CD4-positive, alpha-beta T cell treated with Interleukin-17A for 1 hour (primary cell): ENCODE measurements at places on chromosomes 5 and 9.

DNA sequence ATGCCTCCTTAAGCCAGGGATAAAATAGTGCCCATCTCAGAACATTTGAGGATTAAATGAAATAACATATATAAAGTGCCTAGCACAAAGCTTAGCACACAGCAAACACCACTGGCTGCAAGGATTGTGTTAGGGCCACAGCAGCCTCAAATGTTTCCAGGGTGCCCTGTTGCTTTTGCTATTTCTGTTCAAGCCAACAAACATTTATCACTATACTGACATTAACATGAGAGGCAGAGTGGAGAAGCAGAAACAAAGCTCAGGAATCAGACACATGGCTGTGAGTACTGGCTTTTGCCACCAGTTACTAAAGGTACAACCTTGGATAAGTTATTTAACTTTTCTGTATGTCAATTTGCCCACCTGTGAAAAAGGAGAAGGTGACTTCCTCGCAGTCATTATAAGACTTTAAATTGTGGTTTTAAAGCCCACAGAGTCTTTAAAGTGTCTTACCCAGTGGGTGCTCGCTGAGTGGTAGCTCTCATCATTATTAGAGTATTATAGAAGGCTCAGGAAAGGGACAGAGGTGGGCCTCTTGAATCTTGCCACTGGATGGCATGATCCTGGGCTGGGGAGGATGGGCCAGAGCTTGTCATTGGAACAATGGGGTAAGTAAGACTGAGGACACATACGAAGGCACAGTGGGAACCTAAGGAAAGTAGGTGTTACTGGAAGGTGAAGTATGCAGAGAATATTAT lies 98.2 kb downstream of the MARCHF3 start:
- DNase-seq = no peak

GRCh38 chr9:109254317-109254716 lies 66.5 kb downstream of the EPB41L4B start:
- no peak for DNase-seq

DNA sequence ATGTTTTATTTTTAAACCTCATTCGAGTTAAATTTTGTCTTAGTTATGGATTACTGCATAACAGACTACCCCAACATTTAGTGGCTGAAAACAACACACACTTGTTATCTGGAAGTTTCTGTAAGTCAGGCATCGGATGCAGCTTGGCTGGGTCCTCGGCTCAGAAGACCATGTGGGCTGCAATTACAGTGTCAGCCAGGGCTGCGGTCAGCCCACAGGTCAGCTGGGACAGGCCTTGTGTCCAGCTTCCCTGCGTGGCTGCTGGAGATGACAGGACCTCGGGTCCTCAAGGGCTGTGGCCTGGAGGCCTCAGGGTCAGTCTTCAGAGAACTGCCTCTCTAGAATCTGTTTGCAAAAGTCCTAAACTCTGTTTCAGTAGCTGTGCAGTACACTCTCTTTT lies 219.0 kb upstream of the IRX1 start:
- DNase-seq = no peak

DNA sequence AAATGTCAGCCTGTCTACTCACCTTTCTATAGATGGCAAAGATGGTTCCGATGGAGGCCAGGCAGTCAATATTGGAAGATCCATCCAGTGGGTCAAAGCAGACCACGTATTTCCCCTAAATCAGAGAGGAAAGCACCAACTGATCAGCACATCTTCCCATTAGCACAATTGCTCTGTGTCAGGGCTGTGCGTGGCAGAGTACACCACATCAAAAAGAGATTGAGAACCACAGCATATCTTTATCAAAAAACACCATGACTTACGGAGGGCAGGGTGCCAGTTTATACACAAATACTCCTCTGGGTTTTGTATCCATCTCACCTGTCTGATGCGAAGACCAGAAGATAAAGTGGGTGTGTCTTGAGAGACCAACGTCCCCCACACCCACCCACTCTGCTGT lies 9.1 kb downstream of the FBP2 start:
- DNase-seq = peak; percentile 39

- no peak for DNase-seq
Measured at GRCh38 chr5:72307573-72307967, 12.5 kb downstream of the MRPS27 start.

- DNase-seq = no peak
Measured at GRCh38 chr9:109600142-109600541, 102.0 kb upstream of the PTPN3 start.

DNA sequence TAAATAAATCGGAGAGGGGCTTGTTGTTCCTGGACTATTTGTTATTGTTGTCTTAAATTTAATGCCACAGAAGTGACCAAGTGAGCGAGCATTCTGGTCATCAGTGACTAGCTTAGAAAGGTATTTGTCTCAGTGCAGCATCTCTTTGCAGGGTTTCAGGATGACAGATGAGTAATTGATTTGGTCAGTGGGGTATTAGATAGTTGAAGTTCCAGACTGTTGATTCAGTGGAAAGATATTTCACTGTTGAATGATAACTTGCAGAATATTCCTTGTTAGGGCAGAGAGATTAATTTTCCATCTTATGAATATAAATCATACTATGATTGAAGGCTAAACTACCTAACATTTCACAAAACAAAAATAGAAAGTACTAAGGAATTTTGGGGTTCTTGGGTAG lies 122.4 kb downstream of the TRIO start:
- DNase-seq = no peak

DNA sequence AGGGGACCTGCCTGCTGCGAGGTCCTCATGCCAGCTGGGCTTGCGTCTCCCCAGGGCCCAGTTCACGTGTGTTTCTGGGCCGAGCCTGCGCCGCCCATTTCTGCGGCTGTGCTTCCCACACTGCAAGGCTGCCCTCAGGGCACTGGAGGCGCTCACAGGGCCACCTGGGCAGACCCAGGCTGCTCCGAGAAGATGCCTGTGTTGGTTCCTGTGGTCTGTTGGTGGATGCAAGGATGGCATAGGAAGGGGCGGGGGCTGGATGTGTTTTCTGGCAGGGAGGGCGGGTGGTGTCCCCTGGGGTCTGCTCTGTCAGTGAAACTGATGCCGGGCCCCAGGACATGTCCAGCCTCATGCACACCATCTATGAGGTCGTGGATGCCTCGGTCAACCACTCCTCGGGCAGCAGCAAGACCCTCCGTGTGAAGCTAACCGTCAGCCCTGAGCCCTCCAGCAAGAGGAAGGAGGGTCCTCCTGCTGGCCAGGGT lies 25.9 kb downstream of the NKD2 start:
- DNase-seq = no peak

DNA sequence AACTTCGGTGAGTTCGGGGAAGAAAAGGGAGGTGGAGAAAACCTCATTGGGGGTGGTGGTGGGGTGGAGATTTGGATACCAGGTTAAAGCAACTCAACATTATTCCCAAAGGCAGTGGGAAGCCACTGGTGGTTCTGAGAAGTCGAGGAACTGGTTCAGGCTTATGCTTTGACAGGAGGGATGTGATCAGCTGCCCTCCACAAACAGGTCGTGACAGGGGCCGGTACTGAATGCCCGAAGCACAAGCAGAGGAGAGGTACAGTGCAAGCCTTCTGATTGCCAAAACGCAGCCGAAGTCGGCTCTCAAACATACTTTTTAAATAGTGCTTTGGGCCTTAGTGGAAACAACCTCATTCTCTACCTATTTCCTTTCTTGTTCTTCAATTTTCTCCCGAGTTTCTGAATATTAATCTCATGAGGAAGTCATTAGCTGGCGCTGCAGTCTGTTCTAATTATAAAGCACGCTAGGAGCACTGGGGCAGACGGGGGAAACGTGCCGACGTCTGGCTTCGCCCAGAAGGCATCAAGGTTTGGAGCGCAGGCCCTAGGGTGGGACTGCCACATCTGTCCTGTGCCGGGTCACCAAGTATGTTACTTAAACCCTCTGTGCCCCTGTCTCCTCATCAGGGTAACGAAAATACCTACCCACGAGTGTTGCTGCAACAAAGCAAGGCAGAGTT lies 27.3 kb downstream of the SHB start:
- no peak for DNase-seq

- DNase-seq = no peak
Measured at GRCh38 chr5:95283022-95283615, 1.8 kb downstream of the MCTP1 start.

GRCh38 chr9:129442803-129443511 lies 177.9 kb downstream of the C9orf50 start:
- no peak for DNase-seq

- no peak for DNase-seq
Measured at GRCh38 chr5:11372191-11372590, 532.1 kb downstream of the CTNND2 start.

DNA sequence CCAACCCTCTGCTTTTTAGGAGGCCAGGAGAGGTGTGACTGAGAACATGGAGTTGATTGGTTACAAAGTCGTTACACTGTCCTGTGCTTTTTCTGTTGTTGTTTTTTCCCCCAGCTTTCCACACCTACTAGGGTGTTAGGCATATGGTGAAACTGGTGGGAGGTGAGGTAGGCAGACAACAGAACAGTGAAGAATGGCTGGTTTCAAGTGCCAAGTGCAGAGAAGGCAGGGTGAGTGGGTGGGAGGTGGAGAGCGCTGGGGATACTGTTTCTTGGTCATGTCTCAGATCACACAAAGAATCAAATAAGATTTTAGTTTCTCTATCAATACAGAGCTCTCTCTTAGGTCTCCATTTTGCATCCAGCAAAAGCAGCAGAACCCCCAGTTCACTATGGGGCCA lies 2.2 kb upstream of the SPTAN1 start:
- peak; percentile 37 for DNase-seq

- DNase-seq = no peak
Measured at GRCh38 chr5:136103118-136103517, 29.5 kb upstream of the SMAD5 start.

DNA sequence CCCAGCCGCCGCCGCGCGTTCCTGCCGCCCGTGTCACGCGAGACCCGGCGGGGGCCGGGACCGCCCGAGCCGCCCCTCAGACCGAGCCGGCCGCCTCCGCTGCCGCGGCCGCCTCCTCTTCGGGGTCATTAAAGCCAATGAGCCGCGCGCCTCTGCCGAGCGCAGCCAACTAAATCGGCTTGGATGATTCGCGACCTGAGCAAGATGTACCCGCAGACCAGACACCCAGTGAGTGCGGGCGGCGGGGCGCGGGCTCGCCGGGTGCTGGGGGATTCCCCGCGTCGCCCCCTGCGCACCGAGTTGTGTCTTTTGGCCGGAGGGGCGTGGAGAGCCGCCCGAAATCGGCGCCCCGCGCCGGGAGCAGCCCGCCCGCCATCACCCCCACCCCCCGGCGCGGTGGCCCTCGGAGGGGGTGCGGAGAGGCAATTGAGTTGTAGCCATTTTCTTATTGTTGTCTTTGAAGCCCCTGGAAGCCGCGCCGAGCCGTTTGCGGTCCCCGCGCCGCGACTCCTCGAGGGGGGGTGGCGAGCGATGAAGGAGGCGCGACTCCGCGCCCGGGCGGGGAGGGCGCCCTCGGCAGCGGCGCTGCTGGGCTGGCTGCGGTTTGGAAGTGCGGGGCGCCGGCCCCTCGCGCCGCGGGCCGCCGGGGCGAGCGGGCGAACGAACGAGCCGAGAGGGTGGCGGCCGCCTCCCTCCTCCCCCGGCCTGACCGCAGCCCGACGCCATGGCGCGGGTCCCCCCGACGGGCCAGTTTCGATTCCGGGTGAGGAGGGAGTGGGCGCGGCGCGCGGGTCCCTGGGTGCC lies 1.0 kb downstream of the TLE4 start:
- DNase-seq = peak; percentile 70

GRCh38 chr9:70488793-70489105 lies 74.3 kb upstream of the KLF9 start:
- no peak for DNase-seq

DNA sequence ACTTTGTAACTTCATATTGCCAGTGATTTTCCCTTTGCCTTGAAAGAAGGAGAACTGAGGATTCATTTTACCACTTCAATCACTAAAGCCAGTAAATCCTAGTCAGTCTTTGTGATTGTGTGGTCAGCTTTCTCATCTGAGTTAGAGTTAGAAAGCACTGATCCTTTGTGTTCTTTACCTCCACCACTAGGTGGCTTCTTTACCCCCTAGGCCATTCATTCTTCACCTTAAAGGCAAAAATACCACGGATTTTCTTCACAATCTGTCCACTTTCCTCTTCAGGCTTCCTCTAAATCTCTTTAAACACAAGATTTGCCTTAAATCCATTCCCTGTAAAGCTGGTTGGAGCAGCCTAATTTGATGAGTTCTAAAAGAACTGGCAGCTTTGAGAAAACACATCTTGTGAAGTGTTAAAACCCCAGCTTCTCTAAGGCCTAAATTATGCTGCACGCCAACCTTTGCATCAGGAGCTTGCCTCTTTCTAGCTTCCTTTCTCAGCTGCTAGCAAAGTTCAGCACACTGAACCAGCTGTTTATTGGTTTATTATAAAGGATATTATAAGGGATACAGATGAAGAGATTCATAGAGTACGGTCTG lies 20.4 kb downstream of the BDP1 start:
- peak; percentile 31 for DNase-seq
